Activated naive CD8-positive, alpha-beta T cell treated with anti-CD3 and anti-CD28 coated beads for 36 hours (primary cell): ENCODE measurements at places on chromosomes 1 and 21. TPM values are rescaled to one million over a fixed set of nuclear protein-coding genes. Genes with fewer than 3 reads are reported as not detected.

DNA sequence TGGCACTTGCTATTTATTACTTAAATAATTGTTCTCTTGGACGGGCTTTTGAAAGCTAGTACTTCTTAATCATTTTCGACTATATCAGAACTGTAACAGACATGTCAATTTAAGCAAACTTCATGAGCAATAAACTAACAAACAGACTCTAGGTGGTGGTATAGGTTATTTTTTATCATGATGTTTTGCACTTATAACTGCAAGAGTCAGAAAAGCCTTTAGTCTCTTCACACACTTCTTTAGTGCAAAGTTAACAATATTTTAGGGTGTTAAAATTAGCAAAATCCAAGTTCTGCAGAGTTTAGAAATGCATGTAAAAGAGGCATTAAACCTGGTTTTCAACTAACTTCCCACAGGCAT lies 2.2 kb downstream of the NRIP1 start:
- DNase-seq: no peak

DNA sequence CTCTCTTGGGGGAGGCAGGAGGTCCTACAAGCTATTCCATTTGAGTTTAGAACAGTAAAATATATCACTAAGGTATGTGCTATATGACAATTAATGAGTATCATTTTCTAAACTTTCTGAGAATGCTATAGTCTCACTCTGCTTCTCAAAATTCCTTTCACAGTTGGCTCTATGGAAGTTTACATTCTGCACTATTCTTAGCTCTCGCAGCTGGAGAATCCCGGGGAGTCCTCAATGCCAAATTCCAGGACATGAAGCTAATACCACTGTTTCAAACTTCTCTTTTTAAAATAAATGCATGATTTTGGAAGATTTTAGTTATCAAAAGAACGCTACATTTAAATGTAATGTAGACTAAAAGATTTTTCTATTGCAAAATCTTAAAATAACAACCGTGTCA lies 22.4 kb upstream of the PALMD start:
- DNase-seq: no peak

The NHLH1 gene
- 0.34 TPM for total RNA-seq

GRCh38 chr1:183912265-183912886 lies 107.5 kb downstream of the RGL1 start:
- DNase-seq: no peak

GRCh38 chr1:157106813-157107189 lies 7.2 kb upstream of the ETV3L start:
- DNase-seq: no peak

GRCh38 chr1:185239861-185240260 lies 77.2 kb downstream of the IVNS1ABP start:
- no peak for DNase-seq
